ENCODE measurements at places on chromosomes 6 and 20. TPM values are rescaled to one million over a fixed set of nuclear protein-coding genes. Genes with fewer than 3 reads are reported as not detected.

- H3K4me3 ChIP-seq: no peak overlapping the region
- H3K27ac ChIP-seq: no peak overlapping the region
- peaks cover 29% of the 10 kb centered on the region for H3K4me1 ChIP-seq
- no peak for DNase-seq
Measured at GRCh38 chr6:15500078-15500740, 162.6 kb downstream of the DTNBP1 start.

GRCh38 chr6:53565886-53566285 is 21.0 kb upstream of the GCLC start:
- H3K27ac ChIP-seq: no peak overlapping the region
- H3K36me3 ChIP-seq: no peaks in the 10 kb centered on the region
- H3K4me3 ChIP-seq: no peak overlapping the region
- no peak for DNase-seq
- H3K4me1 ChIP-seq: no peaks in the 10 kb centered on the region

DNA sequence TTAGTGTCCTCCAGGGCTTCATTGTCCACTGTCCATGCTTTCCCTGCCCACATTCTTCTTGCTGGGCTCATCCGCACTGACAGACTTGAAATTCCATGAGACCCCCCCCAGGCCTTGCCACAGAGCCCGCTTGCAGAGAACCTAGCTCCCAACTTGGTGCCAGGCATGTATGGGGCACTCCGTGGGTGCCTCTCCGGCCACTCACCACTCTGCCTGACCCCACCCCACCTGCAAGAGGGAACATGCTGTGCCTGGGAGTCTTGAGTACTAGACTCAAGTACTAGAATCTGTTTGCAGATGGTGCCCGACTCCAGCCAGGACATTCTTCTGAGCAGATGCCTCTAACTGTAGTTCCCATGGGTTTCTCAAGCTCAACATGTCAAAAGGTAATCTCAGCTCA is 47.9 kb downstream of the TRERF1 start:
- peak; percentile 55 for DNase-seq
- H3K27ac ChIP-seq: peak overlapping the region; percentile 43
- no peaks in the 10 kb centered on the region for H3K36me3 ChIP-seq

DNA sequence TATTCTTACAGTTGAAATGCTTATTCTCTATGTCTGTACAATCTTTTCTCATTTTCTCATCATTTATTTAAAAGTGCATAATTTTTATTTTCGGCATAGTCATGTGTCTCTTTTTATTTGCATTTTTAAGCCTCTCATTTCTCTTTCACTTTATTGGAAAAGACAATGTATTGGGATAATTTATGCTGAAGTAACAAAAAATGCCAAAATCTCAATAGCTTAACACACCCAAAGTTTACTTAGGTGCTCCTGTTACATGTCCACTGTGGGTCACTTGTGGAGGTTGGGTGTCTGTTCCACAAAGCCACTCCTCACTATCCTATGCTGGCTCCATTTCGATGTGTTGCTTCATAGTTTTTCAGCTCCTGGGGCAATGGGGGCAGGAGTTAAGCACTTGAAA is 638.7 kb downstream of the CD109 start:
- no peaks in the 10 kb centered on the region for H3K36me3 ChIP-seq
- H3K4me1 ChIP-seq: no peaks in the 10 kb centered on the region
- no peak overlapping the region for H3K4me3 ChIP-seq
- DNase-seq: no peak
- H3K27me3 ChIP-seq: no peaks in the 10 kb centered on the region

- no peaks in the 10 kb centered on the region for H3K36me3 ChIP-seq
- no peak for DNase-seq
- H3K4me1 ChIP-seq: no peaks in the 10 kb centered on the region
- no peaks in the 10 kb centered on the region for H3K27me3 ChIP-seq
- H3K27ac ChIP-seq: no peak overlapping the region
Measured at GRCh38 chr20:51705400-51705799, 62.8 kb downstream of the ATP9A start.

The REPS1 gene
- 35.9 TPM for total RNA-seq

The HLA-F gene
- total RNA-seq: 168 TPM

GRCh38 chr6:132612449-132613108 is 11.5 kb downstream of the TAAR2 start:
- no peaks in the 10 kb centered on the region for H3K4me1 ChIP-seq
- DNase-seq: no peak
- H3K27ac ChIP-seq: no peak overlapping the region
- no peak overlapping the region for H3K4me3 ChIP-seq

DNA sequence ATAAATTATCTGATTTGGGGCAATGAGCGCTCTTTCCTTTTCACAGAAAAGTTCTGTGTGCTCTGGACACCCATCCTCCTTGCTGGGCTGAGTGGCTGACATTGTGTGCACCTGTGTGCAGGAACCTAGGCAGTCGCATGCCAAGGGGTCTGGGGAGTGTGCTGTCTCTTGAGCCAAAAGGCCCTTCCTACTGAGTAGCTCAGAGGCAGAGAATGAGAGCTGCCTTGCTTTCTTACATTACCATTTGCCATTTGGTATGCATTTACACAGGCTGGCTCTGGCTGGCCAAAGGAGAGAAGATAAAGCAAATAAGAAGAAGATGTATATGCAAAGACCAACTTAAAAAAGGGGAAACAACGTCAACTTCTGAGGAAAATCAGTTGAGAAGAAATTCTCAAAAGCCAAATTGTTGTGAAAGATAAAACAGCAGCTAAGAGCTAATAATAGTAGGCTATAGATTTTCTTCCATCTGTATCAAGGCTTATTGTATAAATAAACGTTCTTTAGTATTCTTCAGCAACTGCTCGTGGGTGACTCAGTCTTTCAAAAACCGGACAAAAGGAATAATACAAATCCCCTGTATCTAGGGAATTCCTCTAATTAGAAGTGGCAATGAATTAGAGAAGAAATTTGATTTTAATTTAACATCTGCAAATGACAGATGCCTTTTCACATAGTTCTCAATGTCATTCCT is 121.9 kb downstream of the INSM1 start:
- H3K4me3 ChIP-seq: no peak overlapping the region
- no peaks in the 10 kb centered on the region for H3K27me3 ChIP-seq
- DNase-seq: no peak

- H3K4me3 ChIP-seq: no peak overlapping the region
- no peaks in the 10 kb centered on the region for H3K27me3 ChIP-seq
- H3K27ac ChIP-seq: no peak overlapping the region
- H3K36me3 ChIP-seq: no peaks in the 10 kb centered on the region
- peaks cover 50% of the 10 kb centered on the region for H3K4me1 ChIP-seq
Measured at GRCh38 chr6:142844065-142844755, 100.8 kb downstream of the HIVEP2 start.

- peak overlapping the region; percentile 92 for H3K27ac ChIP-seq
- H3K4me1 ChIP-seq: peaks cover 34% of the 10 kb centered on the region
- H3K36me3 ChIP-seq: no peaks in the 10 kb centered on the region
Measured at GRCh38 chr6:95576218-95576997, 927 bp upstream of the MANEA start.

DNA sequence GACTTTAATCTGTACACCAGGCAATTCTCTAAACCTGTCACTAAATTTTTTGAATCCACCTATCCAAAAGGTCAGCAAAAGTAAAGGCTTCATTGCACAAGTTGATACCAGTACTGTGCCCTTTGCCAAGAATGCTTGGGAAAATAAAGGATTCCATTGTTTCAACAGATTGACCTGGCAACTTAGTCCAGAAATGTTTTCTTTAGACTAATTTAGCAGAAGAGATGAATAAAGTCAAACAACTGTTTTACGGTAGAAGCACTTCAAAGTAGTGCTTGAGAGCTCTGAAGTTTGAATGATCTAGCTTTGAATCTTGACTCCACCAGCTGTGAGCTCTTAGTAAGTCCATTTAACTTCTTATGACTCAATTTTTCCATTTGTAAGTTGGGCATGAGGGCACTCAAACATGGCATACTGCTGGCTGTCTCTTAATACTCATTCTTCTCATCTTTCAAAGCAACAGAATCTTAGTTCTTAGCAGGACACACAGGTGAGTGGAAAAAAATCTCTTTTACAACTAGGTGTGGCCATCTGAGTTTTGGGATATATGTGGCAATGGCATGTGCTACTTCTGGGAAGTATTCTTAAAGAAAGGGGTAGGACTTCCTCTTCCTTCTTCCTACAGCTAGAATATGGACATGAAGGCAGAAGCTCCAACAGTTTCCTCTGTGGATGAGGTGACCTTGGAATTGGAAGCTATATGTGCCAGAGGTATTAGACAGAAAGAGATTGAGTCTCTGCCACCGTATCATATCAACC is 55.9 kb upstream of the LOC128125822 start:
- no peaks in the 10 kb centered on the region for H3K36me3 ChIP-seq
- H3K27me3 ChIP-seq: no peaks in the 10 kb centered on the region
- peak overlapping the region; percentile 29 for H3K27ac ChIP-seq
- H3K4me3 ChIP-seq: no peak overlapping the region
- no peaks in the 10 kb centered on the region for H3K4me1 ChIP-seq
- no peak for DNase-seq

The GTSF1L gene
- not detected for total RNA-seq

The TAGAP gene
- total RNA-seq: 14.1 TPM

DNA sequence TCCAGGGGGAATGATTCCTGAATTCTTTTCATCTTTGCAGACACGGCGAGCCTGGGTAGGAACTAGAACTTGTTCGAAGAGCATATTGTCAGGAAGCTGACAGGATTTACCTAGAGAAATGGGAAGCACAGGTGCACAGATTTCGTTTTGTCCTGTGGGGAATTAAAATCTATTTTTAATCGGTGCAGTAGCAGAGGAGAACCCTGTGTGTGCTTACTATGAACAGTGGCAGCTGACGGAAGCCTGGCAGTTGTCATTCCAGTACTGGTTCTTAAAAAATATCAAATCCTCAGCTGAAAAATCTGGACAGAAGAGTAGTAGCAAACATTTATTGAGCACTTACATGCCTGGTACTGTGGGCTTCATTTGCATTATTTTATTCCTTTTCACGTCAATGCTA is 609.0 kb downstream of the QKI start:
- H3K4me1 ChIP-seq: no peaks in the 10 kb centered on the region
- DNase-seq: no peak
- no peaks in the 10 kb centered on the region for H3K36me3 ChIP-seq
- H3K27me3 ChIP-seq: no peaks in the 10 kb centered on the region
- H3K27ac ChIP-seq: no peak overlapping the region

The BHLHE23 gene
- not detected for total RNA-seq
